ENCODE measurements at places on chromosomes 12 and 14.

GRCh38 chr14:103932791-103933490, 4.7 kb downstream of the TDRD9 start:
- DNase-seq: no peak

GRCh38 chr12:56220611-56221231, 1.0 kb downstream of the RNF41 start:
- no peak for DNase-seq

GRCh38 chr12:75774261-75775052, 257.1 kb downstream of the PHLDA1 start:
- DNase-seq: no peak

DNA sequence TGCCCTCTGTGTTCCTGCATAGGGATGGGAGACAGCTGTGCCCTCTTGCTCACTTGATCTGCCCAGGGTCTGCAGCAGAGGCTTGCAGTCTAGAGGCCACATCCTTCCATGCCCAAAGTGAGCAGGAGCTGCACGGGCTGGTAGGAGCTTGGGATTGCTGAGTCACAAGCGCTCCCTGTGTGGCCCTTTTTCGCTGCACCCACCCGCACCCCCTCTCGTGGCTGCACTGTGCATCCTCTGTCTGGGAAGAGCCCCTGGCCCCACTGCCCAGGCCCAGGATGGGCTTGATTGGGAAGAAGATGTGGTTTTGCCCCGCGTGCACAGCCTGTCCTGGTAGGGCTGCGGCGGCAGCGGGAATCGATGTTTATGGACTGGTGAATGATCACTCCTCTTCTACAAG, 192.4 kb downstream of the TSPAN9 start:
- DNase-seq: no peak

DNA sequence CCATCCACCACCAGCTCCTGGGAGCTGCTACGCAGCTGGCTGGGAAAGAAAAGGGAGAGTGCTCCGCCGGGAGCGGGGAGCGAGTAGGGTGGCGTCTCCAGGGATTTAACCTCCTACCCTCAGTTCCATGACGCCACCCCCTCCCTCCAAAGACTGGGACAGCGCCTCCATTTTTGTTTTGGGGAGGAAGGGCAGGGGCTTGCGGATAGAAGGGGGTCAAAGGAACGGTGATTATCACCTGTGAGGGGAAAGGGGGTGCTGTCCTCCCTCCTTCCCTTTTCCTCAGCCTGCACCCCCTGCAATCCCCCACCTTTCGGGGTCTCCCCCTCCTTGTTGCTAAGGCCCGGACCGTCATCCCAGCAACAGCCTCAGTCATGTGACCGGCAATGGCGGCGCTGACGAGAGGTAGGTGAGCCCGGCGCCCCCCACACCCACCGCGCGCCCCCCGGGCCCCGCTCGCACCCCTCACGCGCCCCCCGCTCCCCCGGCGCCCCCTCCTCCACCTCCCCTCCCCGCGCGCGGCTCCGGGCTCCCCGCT, at the start of gene DTX3:
Gene DTX3, plus strand, starts transcription at position 371 of the 538 bp plus-strand sequence. CDS start 1,694 bp downstream, outside the sequence.
- DNase-seq: no peak

- no peak for DNase-seq
These were observed 898.9 kb upstream of the SEL1L start for GRCh38 chr14:82432301-82433105.

DNA sequence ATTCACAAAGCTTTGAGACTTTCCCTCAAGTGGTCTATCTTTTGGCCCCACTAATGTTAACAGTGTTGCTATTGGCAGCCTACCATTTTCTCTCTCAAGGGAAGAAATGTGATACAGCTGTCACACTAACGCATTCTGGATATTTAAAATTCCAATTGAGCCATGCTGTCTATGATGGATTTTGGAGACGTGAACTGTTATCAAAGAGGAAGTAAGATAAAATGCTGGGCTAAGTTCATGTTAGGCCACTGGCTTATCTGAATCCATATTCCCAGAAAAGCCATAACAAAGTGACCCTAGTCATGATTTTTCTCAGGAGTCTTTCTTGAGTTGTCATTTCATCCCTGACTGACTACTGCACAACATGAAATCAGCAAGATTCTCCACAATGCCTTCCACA, 200.2 kb downstream of the PHLDA1 start:
- no peak for DNase-seq

DNA sequence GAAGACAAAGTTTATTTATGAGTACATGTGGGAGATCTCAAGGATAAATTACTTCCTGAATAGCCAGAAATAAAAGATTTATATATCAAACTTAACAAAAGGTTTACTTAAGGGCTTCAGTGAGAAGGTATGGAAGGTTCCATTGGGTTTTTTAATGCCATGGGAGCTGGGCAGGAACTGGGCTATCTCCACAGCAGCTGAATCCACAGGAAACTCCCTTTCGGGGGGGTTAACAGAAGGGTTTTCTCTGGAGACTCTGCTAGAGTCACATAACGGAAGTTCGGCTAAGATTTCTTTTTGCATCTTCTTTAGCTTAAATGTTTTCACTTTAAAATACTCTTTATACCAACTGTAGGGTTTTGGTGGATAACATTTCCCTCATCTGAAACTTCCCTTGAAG, 113.5 kb downstream of the UNC79 start:
- no peak for DNase-seq

GRCh38 chr14:100031506-100032281, 33.5 kb upstream of the EVL start:
- no peak for DNase-seq

GRCh38 chr12:133204264-133204603, 22.9 kb downstream of the ZNF268 start:
- DNase-seq: no peak

- DNase-seq: no peak
These were observed 99.2 kb upstream of the TBX3 start for GRCh38 chr12:114783089-114783618.

Data from stimulated activated CD4-positive, alpha-beta T cell treated with anti-CD3 and anti-CD28 coated beads, TNF-alpha, amount 100 ng/mL, for 1 hour (primary cell).